ENCODE measurements at places on chromosomes 5 and 9. TPM values are rescaled to one million over a fixed set of nuclear protein-coding genes. Genes with fewer than 3 reads are reported as not detected.

GRCh38 chr9:35649431-35650340 lies 1.0 kb downstream of the SIT1 start:
- no peak for ATAC-seq

DNA sequence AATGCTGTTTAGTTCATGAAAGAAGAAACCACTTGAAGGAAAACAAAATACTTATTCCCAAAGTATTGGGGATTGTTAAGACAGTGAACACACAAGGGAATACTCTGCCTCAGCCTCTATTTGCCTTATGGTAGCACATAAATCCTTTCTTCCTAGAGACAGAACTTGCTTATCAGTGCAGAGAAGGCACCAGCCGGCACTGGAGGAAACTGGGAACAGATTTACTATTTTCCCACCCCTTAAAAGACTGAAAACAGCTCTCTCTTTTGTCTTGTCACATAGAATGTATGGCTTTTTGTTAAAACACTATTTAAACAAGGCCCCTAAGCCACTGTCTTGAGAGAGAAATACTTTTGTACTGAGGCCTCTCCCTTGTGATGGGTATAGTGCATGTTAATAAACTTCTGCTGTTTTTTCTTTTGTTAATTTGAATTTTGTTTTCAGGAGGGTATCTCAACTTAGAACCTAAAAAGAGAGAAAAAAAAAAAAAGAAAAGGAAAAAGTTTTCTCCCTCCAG lies 40.7 kb upstream of the EDIL3 start:
- no peak for ATAC-seq

DNA sequence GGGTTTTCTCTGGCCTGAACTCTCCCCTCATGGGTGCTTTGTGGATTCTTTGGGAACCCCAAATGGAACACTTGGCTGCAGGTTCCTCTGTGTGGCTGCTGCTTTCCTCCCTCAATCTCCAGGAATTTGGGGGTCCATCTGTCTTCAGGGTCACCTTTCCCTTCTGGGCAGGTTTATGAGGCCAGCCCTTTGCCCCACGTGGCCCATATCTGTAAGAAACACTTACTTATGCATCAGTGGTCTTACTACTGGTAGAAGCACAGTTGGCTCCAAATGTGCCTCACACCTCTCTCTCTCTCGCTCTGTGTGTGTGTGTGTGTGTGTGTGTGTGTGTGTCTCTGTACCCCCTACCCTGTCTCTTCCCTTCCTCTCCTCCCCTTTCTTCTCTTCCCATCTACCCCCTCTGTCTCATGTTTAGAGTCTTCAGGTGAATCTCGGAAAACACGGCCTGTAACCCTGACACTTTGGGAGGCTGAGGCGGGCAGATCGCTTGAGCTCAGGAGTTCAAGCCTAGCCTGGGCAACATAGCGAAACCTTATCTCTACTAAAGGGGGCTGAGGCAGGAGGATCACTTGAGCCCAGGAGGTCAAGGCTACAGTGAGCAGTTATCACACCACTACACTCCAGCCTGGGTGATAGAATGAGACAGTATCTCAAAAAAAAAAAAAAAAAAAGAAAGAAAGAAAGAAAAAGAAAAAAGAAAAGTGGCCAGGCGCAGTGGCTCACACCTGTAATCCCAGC lies 26.8 kb downstream of the C5orf15 start:
- ATAC-seq: no peak

DNA sequence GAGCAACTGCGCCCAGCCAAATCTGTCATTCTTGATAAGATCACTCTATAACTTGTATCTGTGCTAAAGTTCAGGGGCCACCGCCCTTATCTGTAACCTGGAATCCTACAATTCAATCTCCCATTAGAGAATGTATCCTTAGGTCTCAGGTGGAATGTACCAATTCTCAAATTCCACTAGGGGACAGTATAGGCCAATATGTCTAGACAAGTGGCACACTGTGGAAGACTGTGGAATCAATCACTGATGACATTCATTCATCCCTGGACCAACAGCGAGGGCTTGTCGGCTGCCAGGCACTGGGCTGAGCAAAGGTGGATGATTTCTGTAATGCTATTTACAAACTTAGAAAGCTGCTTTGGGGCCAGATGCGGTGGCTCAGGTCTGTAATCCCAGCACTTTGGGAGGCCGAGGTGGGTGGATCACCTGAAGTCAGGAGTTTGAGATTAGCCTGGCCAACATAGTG lies 28.7 kb upstream of the MEGF9 start:
- peak; percentile 98 for ATAC-seq

- no peak for ATAC-seq
Observed at GRCh38 chr9:18910916-18911315, 122.1 kb downstream of the SAXO1 start.

GRCh38 chr9:107480386-107480789 lies 9.2 kb downstream of the KLF4 start:
- ATAC-seq: no peak

DNA sequence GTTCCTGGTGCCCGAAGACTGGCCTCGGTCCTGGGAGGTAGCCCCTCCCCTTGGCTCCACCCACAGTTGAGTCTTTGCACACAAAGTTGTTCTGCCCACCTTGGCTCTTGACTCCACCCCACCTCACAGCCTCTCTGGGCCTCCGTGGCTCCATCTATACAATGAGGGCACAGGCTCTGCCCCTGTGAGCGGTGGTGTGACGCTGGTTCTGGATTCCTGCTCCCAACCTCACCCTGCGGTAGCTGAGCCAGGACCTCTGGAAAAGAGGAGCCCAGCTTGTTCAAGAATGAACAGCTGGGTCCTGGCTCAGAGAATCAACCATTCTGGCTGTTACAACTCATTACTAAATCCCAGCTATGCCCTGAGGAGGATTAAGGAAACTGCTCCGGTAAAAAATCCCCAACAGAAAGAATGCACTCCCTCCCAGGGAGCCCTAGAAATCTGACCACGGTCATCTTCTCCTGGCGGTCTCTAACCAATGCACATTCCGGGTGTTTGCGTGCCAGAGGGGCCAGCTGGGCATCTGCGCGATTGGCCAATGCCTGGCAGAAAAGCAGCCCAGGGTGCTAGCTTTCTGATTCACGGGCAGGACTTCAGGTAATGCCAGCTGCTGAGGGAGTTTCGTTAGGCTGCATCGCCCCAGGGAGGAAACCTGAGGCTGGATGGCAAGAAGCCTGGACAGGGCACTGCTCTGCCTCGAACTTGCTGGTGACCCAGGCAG lies 9.9 kb upstream of the GRHPR start:
- no peak for ATAC-seq

- ATAC-seq: no peak
Observed at GRCh38 chr5:2381861-2382260, 369.6 kb downstream of the IRX2 start.

- no peak for ATAC-seq
Observed at GRCh38 chr9:14220256-14220655, 93.7 kb downstream of the NFIB start.

DNA sequence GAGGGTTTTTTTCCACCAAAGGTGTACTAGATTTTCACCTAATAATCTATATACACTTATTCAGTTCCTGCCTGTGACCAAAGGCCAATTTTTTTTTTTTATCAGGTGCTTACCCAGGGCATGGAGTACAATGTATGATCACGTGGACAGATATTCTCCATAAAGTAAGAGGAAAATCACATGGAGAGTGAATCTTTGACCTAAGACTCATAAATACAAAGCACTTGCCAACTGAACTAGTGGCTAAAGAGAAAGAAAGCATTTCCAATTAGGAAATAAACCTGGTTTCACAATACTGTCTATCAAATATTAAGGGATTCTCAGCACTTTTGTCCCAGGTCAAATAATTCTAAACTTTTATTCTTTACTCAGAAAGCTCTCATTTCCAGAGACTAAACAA lies 33.0 kb upstream of the CEP120 start:
- ATAC-seq: no peak

GRCh38 chr5:37717613-37718431 lies 122.0 kb downstream of the GDNF start:
- ATAC-seq: peak; percentile 85

GRCh38 chr9:127781806-127782205 lies 3.3 kb upstream of the SH2D3C start:
- no peak for ATAC-seq

DNA sequence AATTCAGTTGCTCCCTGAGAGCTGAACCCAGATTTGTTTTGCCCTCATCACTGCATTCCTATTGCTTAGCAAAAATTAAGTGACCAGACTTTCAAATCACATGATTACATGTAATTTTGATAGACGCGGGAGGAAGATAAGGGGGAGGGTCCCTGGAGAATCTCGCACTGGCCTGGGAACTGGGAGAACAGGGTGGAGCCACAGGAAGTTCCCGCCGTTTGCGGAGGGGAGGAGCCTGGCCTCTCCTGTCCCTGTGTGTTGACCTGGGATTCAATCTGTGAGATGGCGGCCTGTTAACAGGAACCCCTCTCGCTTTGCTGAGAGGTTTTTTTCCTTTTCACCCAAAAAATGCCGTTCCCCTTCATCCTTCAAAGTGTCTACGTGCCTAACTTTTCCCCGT lies 142.9 kb upstream of the OR13F1 start:
- ATAC-seq: no peak

GRCh38 chr5:155943516-155944407 lies 383.2 kb upstream of the SGCD start:
- peak; percentile 75 for ATAC-seq

GRCh38 chr9:120289098-120289497 lies 290.9 kb downstream of the CDK5RAP2 start:
- peak; percentile 56 for ATAC-seq

GRCh38 chr5:66958980-66959641 lies 237.5 kb downstream of the CD180 start:
- peak; percentile 81 for ATAC-seq

Gene SLC6A18
- not detected for total RNA-seq

Gene LHX3
- total RNA-seq: not detected

Gene C1QTNF2
- 0.32 TPM for total RNA-seq

Gene TLR4
- total RNA-seq: 0.25 TPM

Gene PCDHB15
- total RNA-seq: 4.7 TPM

Gene PLCXD3
- 0.16 TPM for total RNA-seq

Gene PROP1
- not detected for total RNA-seq

Gene PCDHA5
- 0.45 TPM for total RNA-seq

Gene SPINK6
- not detected for total RNA-seq

Gene CATSPER3
- total RNA-seq: 0.21 TPM

Gene APBA1
- 6.5 TPM for total RNA-seq

Gene DMRT2
- 0.97 TPM for total RNA-seq

All from motor neuron (in vitro differentiated cells).